ENCODE measurements at places on chromosomes 7 and 10. TPM values are rescaled to one million over a fixed set of nuclear protein-coding genes. Genes with fewer than 3 reads are reported as not detected.

- DNase-seq, result no peak
Observed at GRCh38 chr7:116726713-116727431, 54.9 kb downstream of the MET start.

Gene UCN3
- not detected for total RNA-seq

Gene SFTPA1
- 3.5 TPM for total RNA-seq

Gene ZC3HAV1L
- total RNA-seq, result 7.3 TPM

Measured in activated T-cell treated with anti-CD3 and anti-CD28 coated beads, Interleukin-2, amount 50 U/mL, for 4 hours (primary cell).